ENCODE measurements at places on chromosomes 11 and 22.

DNA sequence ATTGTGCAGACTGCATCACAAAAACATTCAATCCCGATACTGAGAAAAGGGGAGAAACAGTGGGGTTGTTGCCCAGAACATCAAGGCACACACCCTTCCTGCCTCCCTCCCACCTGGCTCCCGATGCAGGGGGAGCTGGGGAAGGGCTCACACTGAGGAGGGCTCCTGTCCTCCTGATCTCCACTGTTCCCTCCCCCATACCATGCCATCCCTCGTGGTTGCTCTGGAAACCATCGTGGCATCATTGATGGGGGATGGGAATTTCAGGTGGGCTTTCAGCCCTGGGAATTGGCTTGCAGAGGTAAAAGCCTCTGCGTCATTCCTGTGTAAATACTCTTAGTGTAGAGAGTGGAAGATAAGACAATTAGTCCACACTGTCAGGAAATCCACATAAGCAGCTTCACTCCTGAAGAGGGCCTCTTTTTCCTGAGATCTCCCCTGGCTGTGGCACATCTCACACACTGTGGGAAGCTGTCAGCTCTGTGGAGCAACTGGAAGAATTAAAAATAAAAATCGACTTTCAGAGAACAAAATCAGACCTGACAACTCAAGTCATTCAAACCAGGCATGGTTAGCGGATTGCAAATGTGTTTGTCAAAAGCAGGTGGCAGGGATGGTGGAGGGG lies 176.0 kb downstream of the CHST1 start:
- DNase-seq, result no peak

DNA sequence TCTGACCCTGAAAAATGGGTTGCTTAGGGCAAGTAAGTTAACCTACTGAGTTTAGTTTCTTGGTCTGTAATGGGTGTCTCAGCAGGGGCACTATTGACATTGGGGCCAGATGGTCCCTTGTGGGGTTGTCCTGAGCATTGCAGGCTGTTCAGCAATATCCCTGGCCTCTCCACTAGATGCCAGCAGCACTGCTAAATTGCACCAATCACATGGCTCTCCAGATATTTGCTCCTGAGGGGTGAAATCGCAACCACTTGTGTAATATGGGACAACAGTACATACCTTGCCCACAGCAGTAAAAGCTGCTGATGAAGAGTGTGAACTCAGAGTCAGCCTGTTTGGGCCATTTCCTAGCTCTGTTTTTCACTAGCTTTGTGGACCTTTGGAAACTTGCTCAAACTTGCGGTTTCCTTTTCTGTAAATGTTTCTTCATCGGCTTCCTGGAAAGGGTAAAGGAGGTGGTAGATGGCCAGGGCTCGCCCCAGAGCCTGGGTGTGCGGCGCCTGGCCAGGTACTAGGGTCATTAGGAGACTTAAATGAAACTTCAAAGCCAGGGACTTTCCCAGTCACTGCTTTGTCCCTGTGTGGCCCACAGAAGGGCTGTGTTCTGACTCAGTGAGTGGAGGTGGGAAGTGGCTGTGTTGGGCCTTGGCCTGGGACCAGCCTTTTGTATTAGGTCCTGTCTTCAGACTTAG lies 13.0 kb downstream of the NCF4 start:
- DNase-seq, result no peak

DNA sequence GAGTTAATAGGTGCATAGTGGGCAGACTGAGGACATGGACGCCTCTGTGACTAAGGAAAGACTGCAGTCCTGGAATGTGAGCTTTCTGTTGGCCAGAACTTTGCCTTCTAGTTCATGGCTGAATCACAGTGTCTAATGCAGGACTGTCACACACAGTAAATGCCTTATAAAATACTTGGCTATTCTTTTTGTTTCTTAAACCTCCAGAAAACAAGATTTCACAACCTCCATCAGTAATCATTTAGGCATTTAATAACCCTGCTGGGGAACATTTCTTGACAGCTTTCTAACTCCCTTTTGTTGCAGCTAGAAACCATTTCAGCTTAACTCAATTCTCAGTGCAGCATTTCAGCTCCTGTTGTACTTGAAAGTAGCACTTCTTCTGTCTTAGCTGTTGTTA lies 335.8 kb upstream of the DDI1 start:
- no peak for DNase-seq

GRCh38 chr11:94151903-94152677 lies 23.4 kb downstream of the PANX1 start:
- no peak for DNase-seq

- DNase-seq, result no peak
Measured at GRCh38 chr22:49415151-49415951, 412.3 kb downstream of the BRD1 start.

DNA sequence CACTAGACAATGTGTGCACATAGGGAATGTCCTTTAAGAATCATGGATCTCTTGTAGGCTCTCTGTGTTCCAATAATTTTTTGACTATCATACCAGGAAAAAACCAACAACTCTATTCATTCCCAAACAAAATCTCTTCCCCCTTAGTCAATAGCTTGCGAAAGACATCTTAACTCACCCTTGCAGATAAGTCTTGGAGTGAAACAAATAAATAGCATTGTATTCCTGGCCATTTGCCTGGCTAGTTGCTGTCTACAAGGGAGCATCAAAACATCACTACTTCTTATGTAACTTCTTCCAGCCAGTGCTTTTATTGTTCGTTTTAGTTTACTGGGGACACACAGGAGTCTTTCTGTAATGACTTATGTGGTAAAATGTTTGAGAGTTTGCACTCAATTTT lies 29.4 kb downstream of the SCN3B start:
- no peak for DNase-seq

DNA sequence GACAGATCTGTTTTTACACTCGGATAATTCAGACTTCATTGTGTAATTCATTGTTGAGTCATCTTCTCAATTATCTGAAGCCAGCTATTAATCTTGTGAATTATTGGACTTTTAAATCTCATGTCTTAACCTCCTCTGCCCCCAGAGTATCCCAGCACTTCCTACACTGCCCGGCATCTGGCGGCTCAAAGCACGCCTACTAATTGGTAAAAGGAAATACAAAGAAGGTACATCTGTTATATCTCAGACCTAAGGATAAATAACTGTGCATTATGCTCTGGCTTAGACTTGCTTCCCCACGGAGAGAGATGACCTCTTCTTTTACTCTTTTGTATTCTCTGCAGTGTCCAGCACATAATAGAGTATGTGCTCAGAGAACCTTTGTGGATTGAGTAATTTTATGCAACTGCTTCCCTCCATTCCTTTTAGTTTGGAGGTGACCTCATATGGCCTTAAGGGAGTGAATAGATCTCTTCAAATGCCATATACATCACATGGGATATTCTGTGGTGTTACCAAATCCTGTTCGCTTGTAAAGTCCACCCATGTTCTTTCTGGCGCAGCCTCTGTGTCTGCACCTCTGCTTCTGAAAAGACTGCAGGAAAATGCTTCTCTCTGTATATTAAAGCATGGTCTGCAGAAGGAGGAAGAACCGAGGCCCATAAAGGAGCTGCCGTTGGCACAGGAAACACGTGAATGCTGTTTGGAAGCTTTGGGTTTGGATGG lies 125.6 kb upstream of the SORL1-AS1 start:
- no peak for DNase-seq

- no peak for DNase-seq
Measured at GRCh38 chr11:69268911-69269310, 25.0 kb upstream of the MYEOV start.

- no peak for DNase-seq
Measured at GRCh38 chr11:117830072-117830471, 5.5 kb upstream of the FXYD2 start.

DNA sequence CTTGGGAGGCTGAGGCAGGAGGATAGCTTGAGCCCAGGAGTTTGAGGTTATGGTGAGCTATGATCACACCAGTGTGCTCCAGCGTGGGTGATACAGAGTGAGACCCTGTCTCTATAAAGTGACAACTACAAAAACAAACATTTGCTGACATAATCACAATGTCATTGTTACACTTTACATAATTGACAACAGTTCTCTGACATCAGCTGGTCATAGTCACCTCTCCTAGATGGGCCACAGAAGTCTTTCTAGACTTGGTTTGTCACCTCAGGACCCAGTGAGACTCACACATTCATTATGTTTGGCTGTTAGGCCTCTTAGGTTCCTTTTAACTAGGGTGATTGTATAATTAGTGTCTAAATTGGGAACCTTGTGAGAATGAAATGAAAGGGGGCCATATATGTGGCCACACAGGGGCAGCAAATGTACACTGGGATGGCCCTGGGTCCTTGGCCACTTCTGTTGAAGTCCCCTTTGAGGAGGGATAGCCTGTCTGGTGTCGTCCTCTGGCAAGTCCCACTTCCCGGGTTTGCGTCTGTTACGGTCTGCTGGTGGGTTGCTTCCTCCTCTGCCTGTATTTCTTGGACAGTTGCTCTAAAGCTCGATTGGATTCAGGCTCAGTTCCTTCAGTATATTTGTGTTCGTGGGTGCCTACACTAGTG lies 5.8 kb upstream of the PPIL2 start:
- no peak for DNase-seq

DNA sequence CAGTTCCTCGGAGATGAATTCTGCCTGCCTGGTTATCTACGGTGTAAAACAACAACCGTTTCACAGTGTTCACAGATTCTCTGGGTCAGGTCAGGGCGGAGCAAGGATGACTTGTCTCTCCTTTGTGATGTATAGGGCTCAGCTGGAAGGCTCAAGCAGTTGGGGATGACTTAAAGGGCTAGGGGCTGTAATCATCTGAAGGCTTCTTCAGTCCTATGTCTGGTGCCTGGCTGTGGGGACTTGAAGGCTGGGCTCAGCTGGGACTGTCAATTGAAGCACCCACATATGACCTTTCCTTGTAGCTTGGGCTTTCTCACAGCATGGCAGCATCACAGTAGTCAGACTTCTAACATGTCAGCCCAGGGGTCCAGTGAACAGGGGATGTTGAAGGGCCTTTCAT lies 29.3 kb downstream of the EIF3F start:
- DNase-seq, result no peak

GRCh38 chr11:133163463-133164419 lies 368.6 kb downstream of the OPCML start:
- DNase-seq, result no peak

DNA sequence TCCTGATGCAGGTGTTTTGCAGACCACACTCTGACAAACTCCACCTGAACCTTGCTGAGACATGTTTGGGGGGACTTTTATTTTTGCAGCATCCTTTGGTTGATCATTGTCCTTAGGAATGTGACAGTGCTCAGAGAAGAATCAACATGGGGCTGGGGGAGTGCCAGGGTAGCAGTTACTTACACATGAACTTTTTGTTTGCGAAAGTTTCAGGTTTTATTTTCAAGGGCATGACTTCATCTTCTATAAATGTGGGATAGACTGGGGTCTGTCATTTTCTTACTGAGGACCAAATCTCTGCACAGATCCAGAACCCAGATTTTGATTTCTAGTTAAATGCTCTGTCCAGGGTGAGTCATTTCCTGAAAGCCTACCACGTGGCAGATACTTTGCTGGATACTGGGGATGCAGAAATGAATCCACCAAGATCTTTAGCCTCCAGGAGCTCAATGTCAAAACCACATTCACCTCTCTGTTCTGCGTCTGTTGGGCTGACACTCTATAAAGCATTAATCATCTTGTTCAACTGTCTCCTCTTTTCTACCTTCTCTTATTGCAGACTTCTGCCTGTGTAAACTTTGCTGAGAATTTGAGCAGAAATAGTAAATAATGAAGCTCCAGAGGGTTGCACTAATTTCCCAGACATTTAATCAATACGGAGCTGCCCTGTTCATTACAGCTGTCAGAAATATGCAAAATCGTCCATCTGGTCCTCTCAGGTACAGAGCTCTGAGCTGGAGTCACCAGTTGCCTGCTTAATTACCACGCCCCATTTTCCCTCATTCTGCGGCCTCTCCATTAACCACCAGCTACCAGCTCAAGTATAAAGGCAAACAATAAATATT lies 387.9 kb downstream of the MIAT start:
- DNase-seq, result no peak

DNA sequence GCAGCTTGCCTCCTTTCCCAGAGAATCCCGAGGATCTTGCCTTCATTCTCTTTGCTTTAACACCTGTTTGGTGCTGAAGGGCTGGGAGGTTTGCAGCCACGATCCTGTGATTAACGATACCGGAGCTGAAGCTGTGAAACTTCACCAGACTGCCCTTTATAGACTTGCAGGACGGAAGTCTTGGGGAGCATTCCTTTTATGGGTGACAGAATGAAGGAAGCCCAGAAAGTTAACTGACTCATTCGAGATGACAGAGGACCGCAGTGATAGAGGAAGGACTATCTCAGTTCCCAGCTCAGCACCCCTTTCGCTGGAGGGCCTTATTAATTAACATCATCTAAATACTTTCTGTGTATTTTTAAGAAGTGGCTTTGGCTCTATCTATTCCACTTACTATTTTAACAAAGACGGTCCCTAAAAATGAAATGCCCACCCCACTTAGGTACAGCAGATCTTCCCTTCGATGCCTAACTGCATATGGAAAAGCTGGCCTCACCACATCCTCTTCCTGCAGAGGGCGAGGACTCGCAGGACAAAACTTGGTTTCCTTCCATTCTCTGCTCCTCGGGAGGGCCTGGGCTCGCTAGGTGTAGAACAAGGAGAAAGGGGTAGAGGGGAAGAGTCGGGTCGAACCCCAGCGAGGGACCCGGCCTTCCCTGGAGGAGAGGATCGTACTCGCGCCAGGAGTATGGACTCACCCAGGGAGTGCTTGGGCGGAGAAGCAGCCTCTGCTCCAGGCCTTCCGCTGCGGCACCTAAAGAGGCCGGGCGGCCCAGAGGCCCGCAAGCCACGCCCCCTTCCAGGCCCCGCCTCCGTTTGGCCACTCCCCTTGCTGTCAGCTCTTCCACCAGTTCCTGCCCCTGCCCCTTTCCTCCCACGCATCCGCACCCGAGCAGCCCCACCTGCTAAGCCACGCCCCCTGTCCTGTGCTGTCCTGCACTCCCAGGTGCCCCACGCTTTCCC lies 30.7 kb upstream of the USP47 start:
- no peak for DNase-seq

- no peak for DNase-seq
Measured at GRCh38 chr22:29012101-29012433, 49.6 kb downstream of the C22orf31 start.

- no peak for DNase-seq
Measured at GRCh38 chr11:56089697-56090096, 3.4 kb upstream of the OR8I2 start.

DNA sequence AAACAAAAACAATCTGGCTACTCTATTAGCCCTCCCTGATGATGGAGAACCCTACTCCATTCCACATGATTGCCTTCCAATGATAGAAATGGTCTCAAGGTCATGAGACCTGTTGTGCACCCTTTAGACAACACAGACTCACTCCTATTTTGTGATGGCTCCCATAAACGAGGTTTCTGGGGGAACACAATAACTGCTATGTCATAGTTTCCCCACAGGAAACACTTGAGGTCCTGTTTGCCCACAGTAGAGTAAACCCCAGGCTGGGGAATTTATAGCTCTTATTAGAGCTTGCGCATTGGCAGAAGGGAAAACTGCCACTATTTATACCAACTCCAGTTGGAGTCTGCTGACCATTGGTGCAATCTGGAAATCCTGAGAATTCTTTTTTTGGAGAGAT lies 28.7 kb downstream of the MIF start:
- DNase-seq, result no peak

- DNase-seq, result no peak
Measured at GRCh38 chr11:36530840-36531239, 20.8 kb upstream of the TRAF6 start.

- no peak for DNase-seq
Measured at GRCh38 chr11:78347956-78348355, 69.7 kb downstream of the GAB2 start.

All from activated CD4-positive, alpha-beta T cell treated with anti-CD3 and anti-CD28 coated beads, Interleukin-2, amount 50 U/mL, for 24 hours (primary cell).